ENCODE measurements at places on chromosomes 4 and X.

- DNase-seq = no peak
Measured at GRCh38 chrX:116618546-116618945, 155.8 kb upstream of the CT83 start.

GRCh38 chr4:53633608-53634007 is 42.3 kb upstream of the LNX1 start:
- DNase-seq = no peak

DNA sequence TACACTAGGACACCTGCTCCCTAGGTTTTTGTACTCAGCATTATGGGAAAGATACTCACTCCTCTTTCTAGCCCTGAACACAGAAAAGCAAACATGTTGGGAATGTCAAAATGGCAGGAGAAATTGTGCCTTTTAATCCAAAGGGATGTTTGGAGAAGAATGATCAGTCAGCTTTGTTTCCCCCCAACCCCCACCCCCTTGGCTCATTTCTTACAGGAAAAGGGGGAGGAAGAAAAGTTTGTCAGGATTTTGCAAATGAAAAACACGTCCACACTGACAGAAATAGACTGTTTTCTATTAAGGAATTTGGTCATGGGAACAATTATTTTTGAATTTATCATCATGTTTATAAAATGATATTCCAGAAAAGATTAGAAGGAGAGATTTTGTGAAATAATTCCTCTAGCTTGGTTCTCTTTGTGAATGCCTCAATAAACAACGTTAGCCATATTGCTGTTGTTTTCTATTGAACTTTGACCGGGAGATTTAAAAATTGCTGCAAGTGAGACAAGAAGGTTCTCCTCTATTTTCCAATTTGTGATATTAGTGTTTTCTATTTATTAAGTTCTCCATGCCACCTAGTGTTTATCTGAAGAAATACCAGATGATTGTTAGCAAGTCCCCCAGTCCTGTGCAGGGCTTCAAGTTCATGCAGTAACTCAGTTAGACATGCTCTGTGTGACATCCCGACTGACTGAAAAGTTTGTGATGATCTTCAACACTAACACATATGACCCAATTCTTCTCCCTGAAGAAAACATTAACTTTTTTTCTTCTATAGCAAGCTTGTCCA is 31.3 kb upstream of the TFDP3 start:
- DNase-seq = no peak

GRCh38 chrX:153774576-153775292 is 6.1 kb upstream of the SRPK3 start:
- no peak for DNase-seq

- DNase-seq = no peak
Measured at GRCh38 chr4:8730159-8730558, 137.6 kb downstream of the CPZ start.

- DNase-seq = peak; percentile 32
Measured at GRCh38 chr4:16416601-16417000, 190.3 kb upstream of the TAPT1 start.

GRCh38 chr4:41257257-41257901 is 651 bp downstream of the UCHL1 start:
- peak; percentile 70 for DNase-seq

DNA sequence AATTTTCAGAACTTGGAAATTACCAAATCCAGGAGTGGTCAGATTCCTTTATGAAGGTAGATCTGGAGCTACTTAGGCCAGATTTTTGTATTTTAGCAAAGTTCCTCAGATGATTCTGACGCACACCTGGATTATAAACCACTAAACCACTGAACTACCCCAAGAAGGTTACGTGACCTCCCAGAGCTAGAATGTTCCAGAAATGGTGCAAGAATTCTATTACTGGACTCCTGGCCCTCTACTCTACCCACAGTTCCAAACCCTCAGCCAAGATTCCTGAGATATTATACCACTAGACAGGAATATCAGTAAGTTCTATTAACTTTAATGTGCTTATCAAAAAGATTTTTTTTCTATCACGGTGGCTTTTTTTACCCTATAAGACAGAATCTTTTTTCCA is 67.1 kb downstream of the ABCG2 start:
- DNase-seq = peak; percentile 34

DNA sequence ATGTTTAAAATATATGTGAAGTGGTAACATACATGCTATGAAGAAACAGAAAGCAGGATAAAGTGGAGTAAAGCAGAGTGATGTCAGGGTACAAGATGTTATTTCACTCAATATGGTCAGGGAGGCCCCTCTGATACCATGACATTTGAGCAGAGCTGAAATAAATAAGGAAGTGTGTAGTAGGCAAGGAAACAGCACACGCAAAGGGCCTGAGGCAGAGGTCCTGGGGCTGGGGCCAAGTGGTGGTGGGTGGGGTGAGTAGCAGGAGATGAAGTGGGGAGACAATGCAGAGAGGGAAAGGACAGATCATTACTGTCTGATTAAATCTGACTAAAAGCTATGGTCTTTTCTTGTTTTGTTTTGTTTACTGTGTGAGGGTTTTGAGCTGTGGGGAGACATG is 61.1 kb downstream of the FAM13A start:
- no peak for DNase-seq

DNA sequence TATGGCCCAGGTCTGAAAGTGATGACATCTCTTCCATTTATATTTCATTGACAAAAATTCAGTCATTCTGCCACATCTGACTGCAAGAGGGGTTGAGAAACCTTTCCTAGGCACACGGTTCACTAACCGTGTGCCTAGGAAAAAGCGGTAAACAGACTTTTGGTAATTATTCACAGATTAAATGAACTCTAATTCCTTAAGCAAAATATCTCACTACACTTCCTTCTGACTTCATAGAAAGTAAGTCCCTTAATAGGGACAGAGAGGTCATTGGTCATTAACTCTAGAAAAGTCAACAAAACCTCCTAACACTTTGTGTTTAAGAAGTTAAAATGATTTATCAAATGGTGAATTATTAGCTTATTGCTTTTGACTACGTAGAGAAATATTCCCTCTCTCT is 205.1 kb downstream of the PDHA2 start:
- DNase-seq = no peak

DNA sequence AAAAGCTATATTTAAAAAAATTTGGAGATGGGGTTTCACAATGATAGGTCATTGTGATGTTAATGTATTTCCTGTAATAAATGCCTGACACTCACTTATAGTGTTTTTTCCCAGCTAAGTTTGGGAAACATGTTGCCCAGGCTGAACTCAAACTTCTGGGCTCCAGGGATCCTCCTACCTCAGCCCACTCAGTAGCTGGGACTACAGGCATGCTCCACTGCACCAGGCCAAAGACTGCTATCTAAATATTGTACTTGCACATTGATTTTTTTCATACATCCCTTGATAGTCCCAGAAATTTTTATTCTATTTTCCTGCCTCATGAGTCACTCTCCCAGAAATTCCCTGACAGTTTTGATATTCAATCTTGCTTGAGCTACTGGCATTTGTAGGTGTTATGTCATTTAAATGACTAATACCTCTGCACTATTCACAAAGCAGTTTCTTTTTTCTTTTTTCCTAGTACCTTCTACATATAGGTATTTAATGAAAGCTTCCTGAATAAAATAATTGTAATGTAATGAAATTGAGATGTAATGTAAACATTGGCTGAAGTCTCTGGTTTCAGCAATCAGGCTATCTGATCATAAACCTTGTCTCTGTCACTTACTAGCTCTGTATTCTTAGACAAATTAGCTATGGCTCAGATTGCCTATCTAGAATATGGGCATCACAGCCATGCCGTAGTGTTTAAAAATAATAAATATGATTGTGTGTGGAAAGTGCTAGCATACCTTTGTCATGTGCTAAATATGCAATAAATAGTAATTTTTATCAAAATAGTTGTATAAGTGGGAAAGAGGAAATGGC is 1973.0 kb upstream of the AGA start:
- peak; percentile 47 for DNase-seq

DNA sequence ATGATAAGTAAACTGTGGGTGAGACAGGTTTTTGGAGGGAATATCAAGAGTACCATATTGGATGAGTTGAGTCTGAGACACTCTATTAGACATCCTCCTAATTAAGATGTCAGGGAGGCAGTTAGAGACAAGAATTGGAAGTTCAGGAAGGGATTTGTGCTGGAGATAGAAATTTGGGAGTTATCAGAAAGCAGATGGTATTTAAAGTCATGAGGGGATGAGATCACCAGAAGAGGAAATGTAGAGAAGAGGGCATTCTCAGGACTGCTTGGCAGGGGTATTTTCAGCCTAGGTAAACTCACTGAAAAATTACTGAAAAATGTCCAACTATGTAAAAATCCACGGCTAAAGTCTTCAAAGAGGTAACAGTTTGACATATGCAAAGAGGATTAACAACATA is 161.6 kb upstream of the PGRMC2 start:
- no peak for DNase-seq

- DNase-seq = no peak
Measured at GRCh38 chr4:79016878-79017277, 77.6 kb upstream of the PAQR3 start.

DNA sequence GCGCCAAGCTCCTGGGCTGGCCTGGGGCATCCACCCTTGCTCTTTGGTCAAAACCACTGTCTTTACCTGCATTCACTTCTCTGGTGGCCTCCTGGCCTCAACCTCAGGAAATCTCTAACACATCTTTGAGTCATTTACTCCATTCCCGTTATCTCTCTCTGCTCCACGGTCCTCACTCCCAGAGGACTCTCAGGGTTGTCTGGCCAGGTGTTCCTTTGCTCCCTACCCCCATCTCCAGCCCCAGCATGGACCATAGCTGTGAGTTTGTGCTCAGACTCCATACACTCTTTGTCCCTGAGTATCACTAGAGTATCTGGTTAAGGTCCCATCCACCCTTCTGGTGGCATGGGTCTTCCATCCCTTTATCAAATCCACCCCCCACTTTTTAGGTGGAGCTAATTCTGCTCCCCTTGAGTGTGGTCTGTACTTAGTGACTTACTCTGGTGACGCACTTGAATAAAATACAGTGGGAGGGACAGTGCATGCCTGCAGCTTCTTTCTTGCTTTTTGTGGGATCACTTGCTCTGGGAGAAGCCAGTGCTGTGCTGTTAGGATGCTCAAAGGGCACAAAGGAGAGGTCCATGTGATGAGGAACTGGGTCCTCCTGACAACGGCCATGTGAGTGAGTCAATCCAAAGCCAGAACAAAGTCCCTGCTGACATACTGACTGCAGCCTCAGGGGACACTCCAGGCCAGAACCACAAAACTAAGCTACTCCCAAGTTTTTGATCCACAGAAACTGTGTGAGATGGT is 44.3 kb downstream of the IGFBP7 start:
- no peak for DNase-seq

- DNase-seq = no peak
Measured at GRCh38 chr4:53061091-53061850, 199.2 kb downstream of the RASL11B start.

DNA sequence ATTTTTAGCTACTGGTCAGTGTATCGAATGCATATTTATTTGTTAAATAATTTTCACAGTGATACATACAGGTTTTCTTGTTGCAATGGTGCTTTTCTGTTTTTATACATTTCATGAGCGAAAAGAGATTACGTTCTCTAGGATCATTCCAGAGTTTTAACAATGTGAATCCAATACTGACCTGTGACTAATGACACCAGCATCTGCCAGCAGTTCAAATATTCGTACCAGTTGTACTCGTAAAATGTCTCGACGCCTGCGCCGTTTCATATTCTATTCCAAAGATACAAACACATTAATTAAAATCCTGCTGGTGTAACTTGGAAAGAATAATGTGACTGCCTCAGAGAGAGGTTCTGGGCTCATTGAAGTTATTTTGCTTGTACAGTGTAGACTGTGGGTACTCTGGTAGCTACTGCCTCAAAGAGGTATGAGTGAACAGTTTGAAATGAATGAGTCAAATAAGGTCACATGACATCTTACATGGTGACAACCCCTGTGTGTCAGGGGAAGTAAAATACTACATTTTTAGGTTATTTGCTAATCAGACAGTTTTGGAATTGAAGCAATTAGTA is 80.7 kb downstream of the ZAR1 start:
- DNase-seq = peak; percentile 67

GRCh38 chrX:20685652-20686051 is 418.9 kb upstream of the RPS6KA3 start:
- no peak for DNase-seq

- DNase-seq = no peak
Measured at GRCh38 chr4:113050837-113051236, 1.4 kb downstream of the ANK2 start.

DNA sequence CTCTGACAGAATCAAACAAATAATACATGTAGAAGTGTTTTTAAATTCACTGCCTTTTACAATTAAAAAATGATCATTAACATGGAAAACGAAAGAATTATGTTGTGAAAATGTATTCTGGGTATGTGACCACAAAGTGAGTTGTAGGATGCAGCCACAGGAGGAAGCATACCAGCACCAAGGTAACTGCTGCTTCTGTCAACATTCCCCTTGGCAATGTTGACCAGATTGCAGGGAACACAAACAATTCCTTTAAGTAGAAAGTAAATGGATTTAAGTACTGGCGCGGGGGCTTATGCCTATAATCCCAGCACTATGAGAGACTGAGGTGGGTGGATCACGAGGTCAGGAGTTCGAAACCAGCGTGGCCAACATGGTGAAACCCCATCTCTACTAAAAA is 1877.9 kb upstream of the PCDH7 start:
- peak; percentile 9 for DNase-seq

GRCh38 chrX:5876984-5877596 is 351.6 kb downstream of the NLGN4X start:
- DNase-seq = peak; percentile 29

GRCh38 chr4:58368221-58368620 is 1258.0 kb upstream of the IGFBP7 start:
- DNase-seq = no peak

DNA sequence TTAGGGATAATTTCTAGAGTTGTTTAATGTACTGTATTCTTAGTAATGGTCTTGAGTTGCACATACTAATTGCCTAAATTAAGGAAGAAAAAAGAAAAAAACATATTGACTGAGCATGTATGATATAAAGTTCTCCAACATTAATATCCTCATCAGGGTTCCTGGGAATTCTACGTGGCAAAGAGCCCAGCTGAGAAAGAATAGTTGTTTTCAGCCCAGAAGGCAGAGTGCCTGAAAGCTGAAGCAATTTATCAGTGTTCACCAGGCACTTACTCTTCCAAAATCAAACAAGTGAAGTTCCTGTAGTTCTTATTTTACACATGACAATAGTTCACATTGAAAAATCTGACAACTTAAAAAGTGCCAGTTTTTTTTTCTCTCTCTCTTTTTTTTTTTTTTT is 27.7 kb downstream of the YIPF7 start:
- no peak for DNase-seq

DNA sequence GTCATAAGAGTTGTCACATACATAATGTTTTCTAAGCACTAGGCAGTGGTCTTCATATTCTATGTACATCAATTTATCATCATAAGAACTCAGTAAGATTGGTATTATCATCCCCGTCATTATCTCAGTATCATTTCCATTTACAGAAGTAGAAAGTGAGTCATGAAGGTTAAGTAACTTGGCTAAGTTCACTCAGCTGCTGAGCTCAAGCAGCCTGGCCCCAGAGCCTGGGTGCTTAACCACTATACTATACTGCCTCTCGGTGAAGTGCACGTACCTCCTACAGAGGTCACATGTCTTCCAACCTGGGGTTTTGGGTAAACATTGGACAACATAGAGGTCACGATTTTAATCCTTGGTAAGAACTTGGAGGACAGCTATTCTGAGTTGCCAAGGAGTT is 161.5 kb upstream of the GATB start:
- DNase-seq = no peak

All from astrocyte of the hippocampus (primary cell).